ENCODE measurements at places on chromosomes 1 and 21.
A peak's percentile ranks its signal among the peaks of the same experiment; 100 is the strongest.

GRCh38 chr1:228037401-228038386 is 30.9 kb downstream of the WNT3A start:
- peak; percentile 71 for DNase-seq

GRCh38 chr1:209988706-209989105 is 50.7 kb downstream of the SYT14 start:
- DNase-seq = no peak

DNA sequence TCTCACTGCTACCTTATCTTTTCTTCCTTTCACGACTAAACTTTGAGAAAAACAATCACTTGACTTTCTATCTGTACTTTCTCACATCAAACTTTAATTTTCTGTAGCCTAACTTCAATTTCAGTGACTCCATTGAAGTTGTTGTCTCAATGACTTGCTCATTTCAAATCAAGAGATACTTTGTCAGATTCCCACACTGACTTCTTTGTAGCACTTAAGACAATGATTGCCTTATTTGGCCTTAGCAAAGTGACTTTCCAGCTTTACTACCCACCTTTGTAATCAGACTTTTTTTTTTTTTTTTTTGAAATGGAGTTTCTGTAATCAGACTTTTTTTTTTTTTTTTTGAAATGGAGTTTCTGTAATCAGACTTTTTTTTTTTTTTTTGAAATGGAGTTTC is 37.0 kb downstream of the AGO4 start:
- DNase-seq = no peak

DNA sequence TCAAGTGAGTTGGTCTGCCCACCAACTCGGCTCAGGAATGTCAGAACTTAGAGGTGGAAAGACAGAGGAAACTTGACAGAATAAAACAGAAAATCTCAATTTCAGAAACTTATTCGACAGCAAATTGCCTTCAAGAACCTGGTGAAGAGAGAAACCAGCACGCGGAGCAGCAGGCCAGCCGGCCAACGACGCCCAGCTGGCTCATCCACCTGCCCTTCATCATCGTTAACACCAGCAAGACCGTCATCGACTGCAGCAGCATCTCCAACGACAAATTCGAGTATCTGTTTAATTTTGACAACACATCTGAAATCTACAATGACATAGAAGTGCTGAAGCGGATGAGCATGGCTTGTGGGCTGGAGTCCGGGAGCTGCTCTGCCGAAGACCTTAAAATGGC is 350.8 kb upstream of the CAMK1G start:
- no peak for DNase-seq
